CD4-positive, alpha-beta T cell treated with Interleukin-15 for 4 hours (primary cell): ENCODE measurements at places on chromosomes 3 and 15.

GRCh38 chr3:166367947-166368533 lies 530.8 kb upstream of the BCHE start:
- no peak for DNase-seq

DNA sequence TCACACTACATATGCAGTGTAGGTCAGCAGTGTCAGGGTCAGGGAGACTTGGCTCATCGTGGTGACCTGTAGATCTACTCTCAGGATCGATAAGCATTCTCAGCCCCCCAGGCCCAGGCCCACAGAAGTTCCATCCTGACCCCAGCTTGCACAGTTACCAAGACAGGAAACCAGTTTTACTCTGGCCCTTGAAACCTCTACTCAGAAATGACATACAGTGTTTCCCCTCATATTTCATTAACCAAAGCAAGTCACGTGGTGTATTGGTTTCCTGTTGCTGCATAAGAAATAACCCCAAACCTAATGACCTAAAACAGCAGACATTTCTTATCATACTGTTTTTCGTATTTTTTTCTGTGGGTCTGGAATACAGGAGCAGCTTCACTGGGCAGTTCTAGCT lies 242.2 kb downstream of the SLCO3A1 start:
- peak; percentile 56 for DNase-seq

DNA sequence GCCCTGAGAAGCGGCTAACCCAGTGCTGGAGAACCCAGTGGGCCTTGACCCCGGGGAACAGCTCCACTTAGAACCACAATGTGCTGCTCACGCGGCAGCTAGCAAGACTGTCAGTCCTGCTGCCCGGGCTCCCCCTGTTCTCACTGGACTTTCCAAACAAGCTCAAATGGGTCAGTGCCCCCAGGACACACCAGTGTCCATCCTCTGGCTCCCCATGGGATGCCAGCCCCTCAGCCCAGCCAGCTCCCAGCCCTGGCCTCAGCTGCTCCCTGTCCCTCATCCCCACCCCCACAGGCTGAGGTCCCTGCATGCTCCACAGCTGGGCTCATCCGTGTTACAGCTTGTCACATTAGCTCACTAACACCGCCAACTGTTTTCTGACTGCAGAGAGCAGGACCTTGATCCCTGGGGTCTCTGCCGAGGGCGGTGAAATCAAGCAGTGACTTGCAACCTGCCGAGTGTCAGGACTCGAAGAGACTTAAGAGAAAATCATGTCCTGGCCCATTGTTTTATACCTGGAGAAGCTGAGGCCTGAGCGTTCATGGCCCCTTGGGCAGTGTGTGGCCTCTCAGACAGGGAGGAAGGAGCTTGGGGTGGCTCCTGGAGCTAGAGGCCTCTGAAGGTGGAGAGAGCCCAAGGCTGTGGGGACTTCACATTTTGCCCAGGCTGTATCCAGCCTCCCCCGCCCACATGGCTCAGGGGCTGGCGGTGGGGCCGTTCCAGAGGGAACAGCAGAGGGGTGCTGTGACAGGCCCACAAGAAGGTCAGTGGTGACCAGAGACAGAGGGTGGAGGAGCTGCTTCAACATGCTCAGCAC lies 157.5 kb downstream of the MEGF11 start:
- DNase-seq, result no peak

DNA sequence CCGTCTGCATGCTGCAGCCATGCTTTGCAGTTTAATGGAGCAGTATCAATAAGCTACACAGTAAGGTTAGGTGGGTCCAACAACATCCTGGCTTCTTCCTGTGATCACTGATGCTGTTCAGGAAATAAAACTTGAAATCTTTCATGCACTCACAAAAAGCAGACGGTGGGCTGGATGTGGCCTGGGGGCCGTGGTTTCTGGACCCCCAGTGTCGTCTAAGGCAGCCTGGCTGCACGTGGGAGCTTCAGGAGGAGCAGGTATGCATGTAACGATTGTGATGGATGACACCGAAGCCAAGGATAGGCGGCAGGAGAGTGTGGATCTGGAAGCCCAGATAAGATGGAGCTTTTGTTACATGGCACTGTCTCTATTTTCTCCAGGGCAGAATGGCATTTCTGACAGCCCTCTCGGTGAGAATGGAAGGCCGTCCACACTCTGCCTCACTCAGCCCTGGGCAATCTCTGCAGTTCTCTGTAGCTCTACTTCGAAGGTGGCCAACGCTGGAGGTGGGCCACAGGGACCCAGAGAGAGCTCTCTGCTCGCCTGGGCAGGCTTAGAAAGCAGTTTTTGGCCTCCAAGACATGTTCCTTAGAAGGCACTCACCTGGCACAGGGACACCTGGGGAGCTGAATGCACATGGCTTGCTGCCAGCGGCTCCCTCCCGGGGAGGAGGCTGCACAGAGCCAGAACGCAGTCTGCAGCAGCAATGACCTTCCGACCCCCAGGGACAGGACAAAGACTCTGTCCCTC lies 46.4 kb upstream of the IQSEC1 start:
- no peak for DNase-seq

- DNase-seq, result peak; percentile 58
Measured at GRCh38 chr3:128322030-128323022, 144.4 kb downstream of the DNAJB8 start.
